IgD-negative memory B cell (primary cell): ENCODE measurements at places on chromosomes 5 and 9. TPM values are rescaled to one million over a fixed set of nuclear protein-coding genes. Genes with fewer than 3 reads are reported as not detected.

Gene PCDHA8
- polyA plus RNA-seq: not detected

Gene SHC3
- not detected for polyA plus RNA-seq

Gene AQP3
- 18.7 TPM for polyA plus RNA-seq

Gene ABHD17B
- polyA plus RNA-seq: 31.0 TPM

Gene FOXD4L6
- not detected for polyA plus RNA-seq
